Activated CD4-positive, CD25-positive, alpha-beta regulatory T cell treated with anti-CD3 and anti-CD28 coated beads, Interleukin-2, amount 50 U/mL, for 24 hours (primary cell): ENCODE measurements at places on chromosomes 4 and X.

DNA sequence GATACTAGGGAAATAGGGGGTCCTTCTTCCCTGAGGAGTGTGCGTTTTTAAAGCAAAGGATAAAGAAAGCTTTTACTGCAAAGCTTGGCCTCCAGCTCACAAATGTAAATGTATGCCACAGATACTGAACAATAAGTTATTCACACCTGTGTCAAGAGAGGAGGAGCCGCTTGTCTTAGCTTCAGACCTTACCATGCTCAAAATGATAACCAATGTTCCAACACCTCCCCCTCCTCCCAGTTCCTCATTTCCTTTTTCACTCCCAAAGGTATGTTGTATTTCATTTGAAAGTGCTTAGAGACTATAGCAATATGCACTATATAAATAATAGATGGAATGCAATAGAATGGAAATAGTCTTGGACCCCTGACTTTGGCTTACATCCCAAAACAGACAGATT, 47.0 kb upstream of the RAPGEF2 start:
- ATAC-seq: no peak

- ATAC-seq: no peak
Measured at GRCh38 chrX:13287816-13288215, 32.0 kb downstream of the ATXN3L start.

- no peak for ATAC-seq
Measured at GRCh38 chr4:133776961-133777360, 424.6 kb downstream of the PABPC4L start.

DNA sequence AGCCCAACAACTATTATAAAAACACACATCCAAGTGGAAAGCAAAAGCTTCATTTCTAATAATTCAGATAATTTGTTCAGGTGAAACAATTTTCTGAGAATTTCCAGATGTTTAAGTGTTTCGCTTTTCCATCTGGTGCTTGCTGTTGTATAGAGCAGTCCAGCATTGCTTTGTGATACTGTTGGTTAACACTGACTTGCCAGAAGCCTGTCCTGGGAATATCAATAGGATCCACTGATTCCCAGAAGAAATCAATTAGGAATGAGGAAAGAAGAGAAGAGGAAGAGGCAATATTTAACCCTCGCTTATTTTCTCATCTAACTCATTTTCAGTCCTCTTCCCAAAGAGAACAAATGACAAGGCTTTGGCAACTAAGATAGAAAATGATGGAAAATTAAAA, 94.9 kb upstream of the DDIT4L start:
- no peak for ATAC-seq

DNA sequence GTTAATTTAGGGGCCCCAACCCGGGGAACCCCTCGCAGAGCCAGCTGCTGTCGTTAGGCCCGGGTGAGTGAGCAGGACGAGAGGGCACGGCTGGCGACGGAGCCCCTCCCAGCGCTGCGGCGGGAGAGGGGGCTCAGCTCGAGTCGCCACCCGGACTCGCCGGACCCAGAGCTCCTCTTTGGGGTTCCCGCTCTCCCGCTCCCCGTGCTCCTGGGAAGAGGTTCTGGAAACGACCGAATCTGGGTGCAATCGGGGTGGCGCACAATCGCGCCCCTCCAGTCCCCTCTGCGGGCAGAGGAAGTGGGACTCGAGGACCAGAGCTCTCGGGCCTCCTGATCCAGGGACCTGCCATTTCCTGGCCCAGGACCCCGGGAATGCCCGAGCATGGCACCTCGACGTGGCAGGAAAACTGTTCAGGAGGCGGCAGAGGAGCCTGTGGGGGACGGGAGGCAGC, 37.3 kb upstream of the ARAF start:
- ATAC-seq: no peak

DNA sequence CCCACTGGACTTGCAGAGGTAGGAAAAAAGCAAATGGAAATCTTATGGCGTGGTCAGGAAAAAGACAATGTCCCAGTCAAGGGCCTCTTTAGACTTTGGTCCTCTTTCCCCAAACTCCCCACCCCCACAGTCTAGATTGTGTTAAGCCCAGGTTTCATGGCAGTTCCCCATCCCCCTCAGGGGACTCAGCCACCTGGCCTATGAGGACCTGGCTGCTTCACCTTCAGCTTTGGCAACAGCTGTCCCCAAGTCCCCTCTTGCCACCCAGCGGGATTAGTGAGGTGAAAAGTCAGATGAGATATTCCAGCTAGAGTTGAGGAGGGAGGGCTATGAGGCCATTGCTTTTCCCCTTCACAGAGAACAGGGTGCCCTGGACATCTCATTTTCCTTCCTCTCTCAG, 457 bp downstream of the RIPPLY1 start:
- no peak for ATAC-seq

DNA sequence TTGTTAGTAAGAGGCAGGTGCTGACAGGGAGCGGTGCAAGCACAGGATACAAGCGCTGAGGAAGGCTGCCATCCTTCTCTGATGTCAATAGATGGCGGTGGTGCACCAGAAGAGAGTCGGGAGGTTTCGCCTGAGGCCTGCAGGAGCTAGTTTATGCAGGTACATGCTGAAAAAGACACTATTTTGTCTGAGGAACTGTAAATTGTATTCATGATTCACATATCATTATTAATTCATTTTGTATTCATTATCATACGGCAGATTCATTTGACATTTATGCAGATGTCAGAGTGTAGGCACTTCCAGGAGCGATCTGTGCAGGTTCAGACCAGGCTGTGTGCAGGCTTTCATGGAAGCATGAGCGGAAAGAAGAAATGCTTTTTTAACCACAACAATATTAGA, 824.0 kb downstream of the STIM2 start:
- ATAC-seq: no peak

DNA sequence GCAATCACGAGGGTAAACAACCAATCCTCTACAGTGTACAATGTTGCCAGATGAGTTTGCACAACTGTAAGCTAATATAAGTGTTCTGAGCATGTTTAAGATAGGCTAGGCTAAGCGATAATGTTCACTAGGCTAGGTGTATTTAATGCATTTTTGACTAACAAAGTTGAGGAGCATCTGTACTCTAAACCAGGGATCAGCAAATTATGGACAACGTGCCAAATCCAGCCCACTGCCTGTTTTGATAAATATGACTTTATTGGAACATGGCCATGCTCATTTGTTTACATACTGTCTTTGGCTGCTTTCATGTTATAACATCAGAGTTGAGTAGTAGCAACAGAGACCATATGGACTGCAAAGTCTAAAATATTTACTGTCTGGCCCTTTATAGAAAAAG, 46.3 kb upstream of the ARHGEF6 start:
- ATAC-seq: no peak

DNA sequence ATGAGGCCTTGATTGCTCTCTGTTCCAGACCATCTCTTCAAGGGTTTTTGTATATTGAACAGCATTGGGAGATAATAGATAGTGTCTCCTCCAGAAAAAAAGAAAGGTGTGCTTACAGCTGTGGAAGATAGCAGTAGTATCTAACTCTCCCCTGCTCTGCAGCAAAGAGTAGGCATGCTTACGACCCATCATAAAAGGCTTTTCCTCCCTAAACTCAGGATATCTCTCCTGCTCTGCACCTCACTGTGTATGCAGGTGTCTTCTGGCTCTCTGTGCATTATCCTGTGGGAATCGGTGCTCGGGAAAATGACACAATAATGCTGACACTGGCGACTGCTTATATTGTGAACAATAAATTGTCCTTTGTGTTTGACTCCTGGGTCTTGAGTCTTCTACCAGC, 216.0 kb downstream of the RAB28 start:
- no peak for ATAC-seq

GRCh38 chrX:140918398-140919038, 83.9 kb upstream of the SPANXB1 start:
- ATAC-seq: no peak

GRCh38 chrX:151701531-151701930, 6.3 kb downstream of the PRRG3 start:
- no peak for ATAC-seq

- ATAC-seq: no peak
Measured at GRCh38 chr4:158597879-158598596, 73.6 kb downstream of the C4orf46 start.

- ATAC-seq: no peak
Measured at GRCh38 chr4:152954741-152955140, 18.6 kb downstream of the FHDC1 start.

GRCh38 chr4:149702414-149703293, 113.0 kb downstream of the IQCM start:
- ATAC-seq: no peak

- ATAC-seq: no peak
Measured at GRCh38 chr4:53055716-53056403, 193.7 kb downstream of the RASL11B start.

- no peak for ATAC-seq
Measured at GRCh38 chrX:154731881-154732280, 19.0 kb downstream of the GAB3 start.
